Stimulated activated CD4-positive, alpha-beta T cell treated with anti-CD3 and anti-CD28 coated beads, Interleukin-15, amount 100 ng/mL, for 24 hours (primary cell): ENCODE measurements at places on chromosomes 6 and 20.
A peak's percentile ranks its signal among the peaks of the same experiment; 100 is the strongest.

DNA sequence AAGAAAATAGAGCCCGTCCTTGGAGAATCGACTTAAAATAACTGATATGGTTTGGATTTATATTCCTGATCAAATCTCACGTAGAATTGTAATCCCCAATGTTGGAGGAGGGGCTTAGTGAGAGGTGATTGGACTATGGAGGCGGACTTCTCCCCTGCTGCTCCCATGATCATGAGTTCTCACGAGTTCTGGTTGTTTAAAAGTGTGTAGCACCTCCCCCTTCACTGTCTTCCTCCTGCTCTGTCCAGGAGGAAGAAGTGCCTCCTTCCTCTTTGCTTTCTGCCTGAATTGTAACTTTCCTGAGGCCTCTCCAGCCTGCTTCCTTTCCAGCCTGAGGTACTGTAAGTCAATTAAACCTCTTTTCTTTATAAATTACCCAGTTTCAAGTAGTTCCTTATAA is 529.2 kb downstream of the HAO1 start:
- DNase-seq = no peak

GRCh38 chr20:63656451-63656850 is 1.7 kb upstream of the RTEL1 start:
- no peak for DNase-seq

DNA sequence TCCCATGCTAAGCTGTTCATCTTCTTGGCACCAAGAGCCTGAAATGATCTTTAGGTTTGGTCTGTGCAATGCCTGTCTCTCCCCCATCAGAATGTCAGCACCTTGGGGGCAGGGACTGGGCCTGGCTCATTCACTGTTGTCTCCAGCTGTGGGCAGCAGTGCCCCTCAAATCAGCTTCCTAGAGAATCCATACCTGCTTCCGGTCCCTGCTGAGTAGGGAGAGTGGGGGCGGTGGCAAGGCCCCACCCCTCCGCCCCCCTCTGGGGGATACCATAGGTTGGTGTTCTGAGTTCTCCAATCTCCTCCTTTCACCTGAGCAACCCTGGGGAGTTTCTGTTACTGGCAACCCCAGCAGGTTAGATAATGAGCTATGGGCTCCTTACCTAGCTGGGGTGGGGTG is 19.2 kb upstream of the SPDEF start:
- no peak for DNase-seq

- DNase-seq = no peak
These were observed 21.2 kb upstream of the SLC22A2 start for GRCh38 chr6:160279850-160280249.

- no peak for DNase-seq
These were observed 402.2 kb upstream of the HTR1E start for GRCh38 chr6:86535100-86535499.

GRCh38 chr20:57586370-57586793 is 25.5 kb downstream of the PCK1 start:
- DNase-seq = no peak

DNA sequence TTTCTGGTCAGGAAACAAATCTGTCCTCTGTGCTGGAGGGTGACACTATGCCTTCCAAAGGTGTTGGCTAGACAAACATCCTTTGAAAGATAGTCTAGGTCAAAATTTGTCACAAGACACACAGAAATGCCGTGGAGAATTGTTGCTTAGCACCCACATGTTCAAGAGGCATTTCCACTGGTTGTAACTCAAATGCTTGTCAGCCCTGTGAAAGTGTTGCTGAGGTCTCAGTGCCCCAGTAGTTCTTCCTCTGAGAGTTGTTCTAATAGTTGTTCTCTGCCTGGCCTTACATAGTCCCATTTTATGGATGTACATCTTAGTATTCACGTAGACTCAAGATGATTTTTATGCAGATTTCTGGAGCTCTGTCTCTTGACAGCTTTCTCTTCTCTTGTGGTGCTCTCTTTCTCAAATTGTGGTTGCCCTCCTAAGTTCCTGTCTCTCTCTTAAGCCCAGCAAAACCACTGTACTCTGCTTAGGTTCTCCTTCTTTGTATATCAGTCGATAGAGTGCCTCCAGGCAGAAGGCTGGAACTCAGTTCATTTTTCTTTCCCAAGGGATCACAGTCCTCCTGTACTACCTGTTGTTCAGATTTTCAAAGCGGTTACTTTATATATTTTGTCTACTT is 39.5 kb upstream of the REV3L start:
- no peak for DNase-seq

- no peak for DNase-seq
These were observed 21.8 kb upstream of the SRF start for GRCh38 chr6:43149265-43149664.

DNA sequence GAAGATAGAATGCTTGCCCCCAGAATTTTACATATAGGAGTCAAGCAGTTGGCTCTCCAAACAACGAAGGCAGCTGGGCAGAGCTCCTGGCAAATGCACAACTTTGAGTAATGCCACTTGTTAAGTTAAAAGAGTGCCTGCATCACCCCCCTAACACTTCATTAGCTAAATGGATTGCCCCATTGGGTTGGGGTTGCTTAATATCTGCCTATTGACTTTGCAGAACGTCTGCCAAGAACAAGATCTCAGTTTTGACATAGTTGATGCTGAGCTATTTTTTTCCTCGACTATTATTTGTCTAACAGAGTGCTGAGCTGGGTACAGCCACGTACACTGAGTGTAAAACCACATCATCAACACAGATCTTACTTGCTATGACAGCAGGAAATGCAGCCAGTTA is 12.1 kb downstream of the ANKRD60 start:
- DNase-seq = no peak

- no peak for DNase-seq
These were observed 125.9 kb upstream of the TRAF3IP2 start for GRCh38 chr6:111731456-111732195.

DNA sequence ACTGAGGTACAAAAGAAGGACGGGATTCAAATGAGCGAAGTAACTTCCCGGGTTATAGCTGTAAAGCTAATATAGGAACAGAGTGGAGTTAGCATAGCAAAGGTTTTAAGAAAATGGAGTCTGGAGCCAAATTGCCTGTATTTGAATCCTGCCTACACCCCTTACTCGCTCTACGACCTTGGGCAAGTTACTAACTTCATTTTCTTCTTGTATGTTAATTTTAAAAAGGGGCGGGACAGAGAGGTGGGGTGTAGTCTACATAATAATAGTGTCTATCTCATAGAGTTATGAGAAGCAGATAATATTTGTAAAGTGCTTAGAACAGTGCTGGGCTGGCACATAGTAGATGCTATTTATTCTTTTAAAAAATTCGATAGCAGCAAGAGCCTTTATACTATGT is 705 bp downstream of the ZSCAN23 start:
- DNase-seq = no peak

- DNase-seq = no peak
These were observed at the start of gene PKHD1 for GRCh38 chr6:52087498-52087999. Gene PKHD1, minus strand, starts transcription at chr6:52087613. Its CDS starts 2,680 bp downstream, at chr6:52084933.

- no peak for DNase-seq
These were observed 73.9 kb downstream of the MDN1 start for GRCh38 chr6:89745716-89746115.

- no peak for DNase-seq
These were observed 252.7 kb downstream of the KHDC1L start for GRCh38 chr6:72972579-72972978.

DNA sequence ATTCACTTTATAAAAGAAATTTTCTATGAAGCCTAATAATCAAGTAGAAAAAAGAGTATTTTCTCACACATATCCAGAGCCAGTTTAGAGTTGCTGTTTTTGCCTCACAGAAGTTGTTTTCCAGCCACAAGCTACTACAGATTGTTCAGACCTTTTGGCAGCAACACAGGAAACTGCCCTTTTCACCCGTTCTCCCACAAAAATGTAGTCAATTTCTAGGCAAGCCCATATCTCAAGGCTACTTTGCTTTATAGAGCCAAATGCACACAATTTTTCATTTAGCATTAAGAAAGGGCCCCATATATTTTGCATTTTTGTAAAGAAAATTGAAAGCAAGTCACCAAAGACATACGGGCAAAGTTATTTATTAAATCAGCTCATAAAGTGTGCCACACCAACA is 49.5 kb downstream of the EPB41L2 start:
- no peak for DNase-seq

- peak; percentile 55 for DNase-seq
These were observed 50.5 kb upstream of the ASIP start for GRCh38 chr20:34190679-34191090.

DNA sequence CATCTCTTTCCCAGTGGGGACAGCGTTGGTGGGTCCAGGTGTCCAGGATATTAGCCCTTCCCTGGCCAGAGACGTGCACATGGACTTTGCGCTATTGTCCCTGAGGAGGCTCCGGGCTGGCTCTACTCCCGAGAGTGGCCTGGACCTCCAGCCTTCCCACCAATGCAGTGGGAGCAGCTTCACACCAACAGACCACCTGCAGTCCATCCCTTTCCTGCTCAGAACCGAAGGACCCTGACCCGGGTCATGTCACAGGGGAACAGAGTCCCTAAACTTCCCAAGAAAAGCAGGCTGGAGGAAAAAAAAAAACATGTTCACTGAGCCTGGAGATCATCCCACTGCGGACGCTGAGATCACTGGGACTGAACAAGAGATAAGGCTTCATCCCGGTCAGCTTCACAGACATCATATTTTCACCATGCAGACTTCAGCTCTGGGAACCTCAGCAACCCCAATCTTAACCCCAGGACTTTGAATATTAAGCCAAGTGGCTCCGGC is 18.3 kb downstream of the ZMYND8 start:
- no peak for DNase-seq

- no peak for DNase-seq
These were observed 244.2 kb downstream of the HIVEP2 start for GRCh38 chr6:142700671-142701312.

GRCh38 chr6:141210901-141211300 is 921.8 kb upstream of the GJE1 start:
- no peak for DNase-seq

DNA sequence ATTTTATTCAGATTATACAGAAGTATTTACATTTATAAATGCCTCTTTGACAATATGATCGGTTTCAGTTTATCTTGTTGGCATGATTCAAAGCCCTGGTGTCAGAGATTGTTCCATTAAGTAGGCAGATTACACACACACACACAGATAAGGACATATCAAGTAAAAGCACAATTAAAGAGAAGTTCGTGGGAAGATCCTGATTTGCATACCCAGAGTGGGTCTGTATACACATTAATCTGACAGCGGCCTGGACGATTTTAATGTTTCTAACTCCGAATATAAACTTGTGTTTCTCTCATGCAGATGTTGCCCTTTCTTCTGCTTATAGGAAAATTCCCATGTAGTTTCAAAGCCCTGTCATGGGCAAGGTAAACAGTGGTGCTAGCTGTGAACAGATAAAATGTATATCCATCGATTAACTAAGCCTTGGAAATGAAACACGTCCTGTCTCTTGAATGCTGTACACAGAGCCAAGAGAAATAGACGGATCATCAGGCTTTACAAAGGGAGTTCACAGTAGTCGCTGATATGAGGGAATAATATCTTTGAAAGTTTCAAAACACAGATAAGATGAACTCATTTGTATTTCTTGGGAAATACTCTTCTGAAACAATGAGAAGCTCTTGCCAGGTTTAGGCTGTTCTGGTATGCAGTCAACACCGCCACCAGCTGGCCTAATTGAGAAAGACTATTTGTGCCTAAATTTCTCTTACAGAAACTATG is 108.2 kb upstream of the GMDS start:
- peak; percentile 69 for DNase-seq

GRCh38 chr6:142737368-142738034 is 207.5 kb downstream of the HIVEP2 start:
- no peak for DNase-seq

- no peak for DNase-seq
These were observed 5.0 kb upstream of the HSPA12B start for GRCh38 chr20:3727401-3728021.

GRCh38 chr20:33721391-33722140 is 1.5 kb upstream of the PXMP4 start:
- no peak for DNase-seq

- DNase-seq = no peak
These were observed 269.6 kb downstream of the KHDC1L start for GRCh38 chr6:72955666-72956065.

DNA sequence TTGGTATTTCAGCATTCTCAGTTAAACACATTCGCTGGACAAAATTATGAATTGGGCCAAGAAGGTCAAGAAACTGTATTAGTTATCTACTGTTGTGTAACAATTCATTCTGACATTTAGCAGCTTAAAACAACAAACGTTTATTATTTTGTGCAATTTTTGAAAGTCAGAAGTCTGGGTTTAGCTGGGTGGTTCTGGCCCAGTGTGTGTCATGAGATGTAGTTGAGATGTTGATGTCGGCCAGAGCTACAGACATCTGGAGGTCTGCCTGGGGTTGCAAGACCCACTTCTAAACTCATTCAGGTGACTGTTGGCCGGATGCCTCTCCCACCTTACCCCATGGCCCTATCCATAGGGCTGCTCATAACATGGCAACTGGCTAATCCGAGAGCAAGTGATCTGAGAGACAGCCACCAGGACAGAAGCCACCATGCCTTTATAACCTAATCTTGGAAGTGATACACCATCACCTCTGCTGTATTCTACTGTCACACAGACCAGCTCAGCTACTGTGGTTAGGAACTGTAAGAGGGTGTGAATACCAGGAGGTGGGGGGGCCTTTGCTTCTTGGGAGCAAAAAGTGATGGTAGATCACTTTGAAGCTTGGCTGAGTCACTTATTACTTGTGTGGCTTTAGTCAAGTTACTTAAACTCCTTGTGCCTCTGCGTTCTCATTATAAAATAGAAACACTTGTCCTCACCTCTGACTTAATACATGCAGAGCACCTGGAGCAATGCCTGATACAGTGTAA is 217.0 kb upstream of the MYLIP start:
- peak; percentile 75 for DNase-seq

DNA sequence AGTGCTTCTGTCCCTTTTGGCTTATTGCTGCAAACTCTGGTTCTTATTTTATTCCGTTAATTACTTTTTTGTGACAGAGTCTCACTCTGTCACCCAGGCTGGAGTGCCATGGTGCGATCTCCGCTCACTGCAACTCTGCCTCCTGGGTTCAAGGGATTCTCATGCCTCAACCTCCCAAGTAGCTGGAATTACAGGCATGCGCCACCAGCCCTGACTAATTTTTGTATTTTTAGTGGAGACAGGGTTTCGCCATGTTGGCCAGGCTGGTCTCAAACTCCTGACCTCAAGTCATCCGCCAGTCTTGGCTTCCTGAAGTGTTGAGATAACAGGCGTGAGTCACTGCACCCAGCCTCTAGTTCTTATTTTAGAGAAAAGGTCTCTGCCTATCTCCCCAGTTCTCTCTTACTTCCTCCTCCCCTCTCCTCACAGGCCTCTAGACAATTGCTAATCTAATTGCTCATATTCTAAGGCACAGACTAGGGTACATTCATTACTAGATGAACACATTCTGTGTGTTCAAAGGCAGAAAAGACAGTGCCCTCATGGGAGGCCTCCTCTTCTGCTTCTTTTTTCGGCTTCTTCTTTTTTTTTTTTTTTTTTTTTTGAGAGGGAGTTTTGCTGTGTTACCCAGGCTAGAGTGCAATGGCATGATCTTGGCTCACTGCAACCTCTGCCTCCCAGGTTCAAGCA is 27.0 kb downstream of the EDEM2 start:
- peak; percentile 18 for DNase-seq

DNA sequence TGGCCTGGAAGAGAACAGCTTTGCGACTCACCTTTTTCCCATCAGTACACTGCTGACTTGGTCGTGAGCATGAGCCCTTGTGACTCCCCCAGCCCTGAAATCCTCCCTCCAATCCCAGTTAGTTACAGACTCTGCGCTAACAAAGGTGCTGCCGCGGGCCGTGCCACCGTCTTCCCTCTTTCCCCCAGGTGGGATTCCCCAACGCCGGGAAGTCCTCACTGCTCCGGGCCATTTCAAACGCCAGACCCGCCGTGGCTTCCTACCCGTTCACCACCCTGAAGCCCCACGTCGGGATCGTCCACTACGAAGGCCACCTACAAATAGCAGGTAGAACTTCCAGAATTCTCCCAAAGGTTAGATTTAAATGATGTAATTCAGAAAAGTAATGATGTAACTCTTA is 16.1 kb downstream of the MTG2 start:
- DNase-seq = no peak
